ENCODE measurements at places on chromosomes 7 and 10.

- no peak for DNase-seq
These were observed 365.1 kb downstream of the AUTS2 start for GRCh38 chr7:69963393-69963792.

DNA sequence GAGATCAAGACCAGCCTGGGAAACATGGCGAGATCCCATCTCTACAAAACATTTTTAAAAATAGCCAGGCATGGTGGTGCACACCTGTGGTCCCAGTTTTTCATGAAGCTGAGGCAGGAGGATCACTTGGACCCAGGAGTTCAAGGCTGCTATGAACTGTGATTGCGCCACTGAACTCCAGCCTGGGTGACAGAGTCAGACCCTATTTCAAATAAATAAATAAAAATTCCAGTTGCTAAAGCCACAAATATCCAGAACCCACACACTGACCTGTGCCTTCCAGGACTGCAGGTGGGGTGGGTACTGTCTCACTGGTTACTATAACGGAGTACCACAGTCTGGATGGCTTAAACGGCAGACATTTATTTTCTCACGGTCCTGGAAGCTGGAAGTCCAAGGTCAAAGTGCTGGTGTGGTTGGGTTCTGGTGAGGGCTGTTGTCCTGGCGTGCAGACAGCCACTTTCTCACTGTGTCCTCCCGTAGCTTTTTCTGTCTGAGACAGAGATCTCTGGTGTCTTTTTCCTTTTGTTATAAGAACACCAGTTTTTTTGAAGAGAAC, 38.8 kb downstream of the ASB13 start:
- DNase-seq = no peak

DNA sequence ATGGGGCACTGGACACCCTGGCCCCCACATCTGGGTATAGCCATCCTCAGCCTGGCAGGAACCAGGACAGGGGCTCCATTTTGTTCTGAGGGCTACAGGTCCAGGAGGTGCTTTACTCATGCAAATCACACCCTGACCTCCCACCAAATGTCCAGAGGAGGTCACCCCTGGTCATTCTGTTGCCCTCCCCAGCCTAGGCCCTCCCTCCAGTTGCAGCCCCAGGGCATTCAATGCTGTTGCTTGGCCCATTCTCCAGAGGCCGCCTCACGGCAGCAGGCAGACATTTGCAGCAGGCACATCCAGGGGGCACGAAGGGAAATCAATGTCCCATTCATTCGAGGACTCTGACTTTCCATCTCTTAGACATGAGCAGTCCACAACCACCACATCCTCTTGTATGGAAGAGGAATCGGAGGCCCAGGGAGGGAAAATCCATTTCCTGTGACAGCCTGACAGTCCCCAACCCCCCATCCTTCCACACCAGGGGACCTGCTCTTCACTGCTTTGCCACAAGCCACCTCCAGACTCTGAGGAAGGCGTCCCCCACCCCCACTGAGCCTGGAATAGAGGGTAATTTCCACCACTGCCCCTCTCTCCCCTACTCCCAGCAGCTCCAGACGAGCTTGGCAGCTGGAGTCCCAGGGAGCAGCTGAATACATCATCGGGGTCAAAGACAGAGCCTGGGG, 76.2 kb upstream of the UNC5B start:
- DNase-seq = no peak

DNA sequence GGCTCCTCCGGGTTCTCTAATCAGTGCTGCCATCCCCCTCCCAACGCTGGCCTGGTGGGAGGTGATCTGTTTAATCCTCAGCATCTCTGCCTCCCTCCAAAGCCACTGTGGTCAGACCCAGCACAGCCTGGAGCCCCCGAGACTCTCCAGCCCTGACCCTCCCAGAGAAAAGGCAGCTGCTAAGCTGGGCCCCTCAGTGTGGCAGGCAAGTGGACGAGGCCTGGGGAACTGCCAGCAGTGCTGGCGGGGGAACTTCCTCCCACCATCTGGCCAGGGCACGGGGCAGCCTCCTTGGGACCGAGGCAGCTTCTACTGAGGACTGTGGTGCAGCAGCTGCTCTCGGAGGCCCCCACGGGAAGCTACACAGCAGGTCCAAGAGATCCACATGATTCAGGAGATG, 51.1 kb downstream of the DPYSL4 start:
- DNase-seq = no peak

- no peak for DNase-seq
These were observed 6.5 kb downstream of the CPVL start for GRCh38 chr7:29139796-29140195.

Data from SW480 (cell line).